PC-3 (cell line): ENCODE measurements at places on chromosomes 12 and 14.

DNA sequence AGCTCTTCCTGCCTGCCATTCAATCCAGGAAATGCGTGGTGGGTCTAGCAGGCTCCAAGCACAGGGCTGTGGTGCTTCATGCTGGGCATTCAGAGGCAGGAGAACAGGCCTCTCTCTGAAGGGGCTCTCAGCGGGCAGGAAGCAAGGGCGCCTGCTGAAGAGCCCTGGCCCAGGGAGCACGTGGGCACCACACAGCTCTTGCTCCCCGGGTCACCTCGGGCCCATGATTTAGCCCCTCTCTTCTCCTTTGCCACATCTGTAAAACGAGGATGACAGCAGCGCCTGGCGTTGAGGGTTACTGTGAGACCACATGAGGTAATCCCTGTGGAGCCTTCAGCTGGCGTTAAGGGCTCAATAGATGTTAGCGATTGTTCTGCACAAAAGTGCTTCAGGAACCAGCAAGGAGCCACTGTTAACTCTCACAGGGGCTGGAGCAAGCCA is 37.6 kb upstream of the SPTLC2 start:
- DNase-seq: no peak

- peak; percentile 72 for DNase-seq
These were observed 205.3 kb upstream of the PRICKLE1 start for GRCh38 chr12:42794806-42795205.

DNA sequence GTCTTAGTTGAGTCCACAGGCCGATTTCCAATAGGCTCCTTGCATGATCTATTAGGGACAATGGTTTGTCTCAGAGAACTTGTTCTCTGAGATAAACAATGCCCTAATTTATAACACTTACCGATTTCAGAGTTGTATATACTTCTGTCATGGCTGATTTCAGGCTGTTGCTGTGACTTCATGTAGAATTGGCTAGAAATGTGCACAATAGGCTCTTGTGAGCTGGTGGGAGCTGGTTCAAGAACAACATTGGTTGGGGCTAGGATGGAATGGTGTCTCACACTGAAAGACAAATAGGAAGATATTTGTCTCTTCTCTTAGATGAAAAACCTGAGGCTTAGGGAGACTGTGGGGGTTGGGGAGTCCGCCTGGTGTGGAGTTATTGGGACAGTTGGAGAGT is 6.7 kb upstream of the KRT86 start:
- DNase-seq: no peak

DNA sequence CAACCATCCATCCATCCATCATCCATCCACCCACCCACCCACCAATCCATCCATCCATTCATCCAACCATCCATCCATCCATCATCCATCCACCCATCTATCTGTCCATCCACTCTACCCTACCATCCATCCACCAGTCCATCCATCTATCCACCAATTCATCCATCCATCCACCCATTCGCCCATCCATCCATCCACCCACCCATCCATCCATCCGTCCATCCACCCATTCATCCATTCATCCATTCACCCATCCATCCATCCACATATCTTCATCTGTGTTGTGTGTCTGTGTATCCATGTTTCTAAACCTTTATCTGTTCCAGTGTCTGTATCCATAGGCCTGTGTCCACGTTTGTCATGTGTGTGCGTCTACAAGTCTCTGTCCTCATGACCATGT is 9.9 kb downstream of the HNF1A start:
- DNase-seq: no peak

- DNase-seq: peak; percentile 42
These were observed 14.0 kb downstream of the GPR68 start for GRCh38 chr14:91230397-91231035.

DNA sequence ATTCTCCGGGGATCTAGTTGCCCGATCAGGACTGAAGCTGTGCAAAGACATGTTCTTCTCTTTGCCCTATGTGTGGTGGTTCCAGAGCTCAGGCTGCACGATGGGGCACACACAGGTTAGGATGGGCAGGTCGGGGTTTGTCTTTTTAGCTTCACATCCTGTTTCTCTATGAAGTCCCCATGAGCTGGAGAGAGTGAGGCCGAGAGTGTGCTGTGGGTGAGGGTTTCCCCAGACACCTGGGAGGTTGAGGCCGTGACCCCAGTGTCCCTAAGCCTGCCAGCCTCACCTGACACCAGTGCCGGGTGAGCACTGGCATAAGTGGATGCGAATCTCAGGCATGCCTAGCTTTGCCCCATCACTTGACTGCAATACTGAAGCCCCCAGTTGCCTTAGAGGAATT is 32.9 kb upstream of the IGF1 start:
- DNase-seq: no peak

DNA sequence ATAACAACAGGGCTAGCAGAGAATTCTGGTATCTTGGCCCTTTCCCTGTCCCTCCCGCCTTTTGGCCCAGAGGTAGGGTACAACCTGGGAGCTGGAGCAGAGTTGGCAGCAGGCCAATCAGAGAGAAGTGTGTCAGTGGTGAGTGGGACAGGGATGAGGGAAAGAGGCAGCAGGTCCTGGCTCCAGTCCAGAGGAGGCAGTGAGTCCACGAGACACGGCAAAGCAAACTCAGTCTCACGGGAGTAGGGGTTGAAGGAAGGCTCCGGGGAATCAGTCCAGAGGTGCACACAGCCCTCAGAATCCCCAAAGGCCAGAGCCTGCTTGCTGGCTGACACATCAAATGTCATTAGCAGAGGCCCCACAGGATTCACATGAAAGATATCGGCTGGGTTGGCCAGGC is 7.3 kb downstream of the PAN2 start:
- peak; percentile 42 for DNase-seq

GRCh38 chr12:66118240-66118891 is 12.2 kb downstream of the LLPH start:
- no peak for DNase-seq

DNA sequence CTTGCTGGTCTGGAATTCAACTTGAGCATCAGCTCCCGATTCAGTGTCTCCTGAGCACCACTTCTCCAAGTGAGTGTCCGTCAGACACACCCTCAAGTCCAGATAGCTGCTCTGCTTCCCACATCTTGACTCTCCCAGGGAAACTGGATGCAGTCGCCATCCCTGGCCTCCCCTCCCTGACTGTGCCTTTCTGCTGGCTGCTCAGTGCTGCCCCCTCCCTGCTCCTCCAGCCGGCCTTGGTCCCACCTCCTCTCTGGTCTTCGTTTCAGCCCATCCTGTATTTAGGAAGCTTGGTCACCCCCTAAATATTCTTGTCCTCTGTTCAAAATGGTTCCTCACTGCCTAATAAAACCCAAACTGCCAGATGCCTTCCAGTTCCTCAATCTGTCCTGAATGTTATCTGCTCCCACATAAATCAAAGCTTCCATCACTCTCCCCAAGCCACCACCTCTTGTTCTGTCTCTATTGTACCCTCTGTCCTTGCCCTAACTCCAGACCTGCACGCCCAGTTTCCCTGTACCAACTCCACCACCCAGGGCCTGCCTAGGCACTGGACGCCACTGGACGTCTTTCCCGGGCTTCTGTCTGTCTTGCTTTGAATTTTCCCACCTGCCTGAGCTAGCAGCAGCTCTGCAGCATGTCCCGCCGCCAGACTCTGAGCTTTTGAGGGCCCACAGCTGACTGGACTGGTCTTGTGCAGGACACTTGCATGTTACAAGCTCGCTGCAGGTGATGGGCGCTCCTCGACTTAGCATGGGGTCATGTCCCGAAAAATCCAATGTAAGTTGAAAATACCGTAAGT is 33.8 kb downstream of the CCDC92 start:
- no peak for DNase-seq

GRCh38 chr12:104910196-104910840 is 47.8 kb downstream of the SLC41A2 start:
- peak; percentile 62 for DNase-seq

DNA sequence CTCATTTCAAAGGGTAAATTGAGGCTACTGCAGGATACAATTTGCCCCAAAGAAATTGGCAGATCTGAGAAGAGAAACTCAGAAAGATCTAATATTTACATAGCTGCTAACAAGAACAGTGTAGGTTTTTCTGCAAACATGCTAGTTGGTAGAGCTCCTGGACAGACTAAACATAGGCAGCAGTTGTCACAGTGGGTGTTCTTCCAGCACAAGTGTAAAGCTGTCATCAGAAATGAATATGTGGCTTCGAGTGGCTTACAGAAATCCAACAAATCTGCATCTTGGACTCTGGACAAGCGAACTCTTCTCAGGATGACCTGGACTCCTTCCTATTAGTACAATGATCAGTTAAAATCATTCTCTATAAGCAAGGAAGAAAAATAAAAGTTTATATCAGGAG is 5.9 kb downstream of the CBX5 start:
- no peak for DNase-seq

DNA sequence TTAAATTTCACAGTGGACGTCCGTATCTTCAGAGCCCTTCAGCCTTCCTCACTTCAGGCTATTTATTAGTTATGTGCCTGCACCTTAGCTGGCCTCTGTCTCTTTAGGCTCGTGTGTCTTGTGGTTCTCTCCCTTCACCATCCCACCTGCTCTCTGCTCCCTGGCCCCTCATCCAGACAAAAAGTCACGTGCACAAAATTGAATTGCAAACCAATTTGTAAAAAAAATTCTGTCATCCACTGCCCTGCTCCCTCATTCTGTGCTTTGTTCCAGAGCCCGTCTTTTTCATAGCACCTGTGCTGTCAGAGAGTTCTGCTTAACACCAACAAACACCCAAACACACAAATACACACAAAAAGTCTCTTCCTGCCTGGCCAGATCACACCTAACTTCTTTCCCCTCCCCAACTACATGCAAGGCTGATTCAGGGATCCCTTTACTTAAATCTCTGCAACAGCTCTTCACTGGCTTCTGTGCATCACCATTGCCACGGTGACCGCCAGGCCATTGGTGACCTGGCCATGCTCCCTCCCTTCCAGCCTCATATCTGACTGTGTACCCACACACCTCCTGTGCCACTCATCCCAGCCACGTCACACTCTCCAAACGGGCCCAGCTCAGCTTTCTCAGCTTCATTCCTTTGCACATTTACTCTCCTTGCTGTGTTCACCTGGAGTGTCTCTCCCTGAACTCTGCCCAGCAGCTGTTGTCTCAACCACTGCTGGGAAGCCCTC is 205.7 kb downstream of the TTC8 start:
- peak; percentile 36 for DNase-seq
